NCI-H1930 (cell line): ENCODE measurements at places on chromosomes 2 and 18.

- DNase-seq = no peak
These were observed 114.5 kb downstream of the USP34 start for GRCh38 chr2:61356261-61356957.

GRCh38 chr18:46028536-46028891 is 43.5 kb downstream of the PSTPIP2 start:
- no peak for DNase-seq

- no peak for DNase-seq
These were observed 123.8 kb downstream of the AFF3 start for GRCh38 chr2:100018341-100019193.

DNA sequence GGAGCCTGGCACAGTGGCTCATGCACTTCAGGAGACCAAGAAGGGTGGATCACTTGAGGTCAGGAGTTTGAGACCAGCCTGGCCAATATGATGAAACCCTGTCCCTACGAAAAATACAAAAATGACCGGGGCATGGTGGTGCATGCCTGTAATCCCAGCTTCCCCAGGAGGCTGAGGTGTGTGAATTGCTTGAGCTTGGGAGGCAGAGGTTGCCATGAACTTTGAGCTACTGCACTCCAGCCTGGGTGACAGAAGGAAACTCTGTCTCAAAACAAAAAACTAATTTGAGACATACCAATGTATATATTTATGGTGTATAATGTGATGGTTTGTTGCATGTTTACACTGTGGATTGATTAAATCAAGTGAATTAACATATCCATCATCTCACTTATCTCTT is 21.8 kb upstream of the ZNF512 start:
- no peak for DNase-seq

GRCh38 chr2:38509314-38509946 is 93.3 kb downstream of the HNRNPLL start:
- DNase-seq = no peak

DNA sequence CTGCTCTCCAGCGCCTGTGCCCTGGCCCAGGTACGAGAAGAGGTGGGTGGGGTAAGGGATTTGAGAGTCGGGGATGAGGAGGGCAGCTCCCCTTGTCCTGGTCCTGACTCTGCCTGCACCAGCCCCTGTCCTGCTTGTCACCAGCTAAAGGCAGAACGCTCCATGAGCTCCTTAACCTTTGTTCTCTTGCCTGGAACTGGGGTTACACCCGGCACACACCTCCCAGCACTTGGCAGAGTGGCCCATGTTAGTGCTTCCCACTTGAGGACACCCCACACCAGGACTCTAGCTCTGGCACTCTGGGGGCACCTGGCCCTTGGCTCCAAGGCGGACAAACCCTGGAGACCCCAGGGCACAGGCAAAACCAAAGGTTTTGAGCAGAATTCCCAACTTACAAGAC is 19.2 kb downstream of the ANO7 start:
- no peak for DNase-seq

GRCh38 chr2:18871430-18871829 is 282.1 kb upstream of the NT5C1B start:
- DNase-seq = no peak

GRCh38 chr18:77361382-77361781 is 111.7 kb downstream of the GALR1 start:
- no peak for DNase-seq

DNA sequence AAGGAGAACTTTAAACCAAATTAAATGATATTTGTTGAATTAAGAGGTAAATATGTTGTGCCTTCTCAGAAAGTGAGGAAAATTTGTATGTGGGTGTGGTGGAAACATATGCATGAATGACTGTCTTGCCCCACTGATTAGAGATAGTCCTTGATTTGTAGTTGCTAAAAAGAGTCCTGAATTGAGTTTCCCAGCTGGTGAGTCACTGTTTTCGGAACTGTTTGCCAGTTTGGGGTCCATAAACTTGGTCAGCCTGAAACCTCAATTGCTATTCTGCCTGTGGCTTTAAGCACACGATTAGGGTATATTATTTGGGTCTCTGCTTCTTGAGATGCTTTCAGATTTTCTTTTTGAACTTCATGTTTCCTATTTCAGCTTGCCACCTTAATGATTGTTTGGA is 53.3 kb downstream of the PIKFYVE start:
- DNase-seq = no peak
